Naive thymus-derived CD4-positive, alpha-beta T cell (primary cell): ENCODE measurements at places on chromosomes 1 and 21.

- no peak for DNase-seq
These were observed 27.6 kb upstream of the MARK1 start for GRCh38 chr1:220500372-220500771.

GRCh38 chr1:12342401-12343003 is 112.7 kb downstream of the VPS13D start:
- no peak for DNase-seq

DNA sequence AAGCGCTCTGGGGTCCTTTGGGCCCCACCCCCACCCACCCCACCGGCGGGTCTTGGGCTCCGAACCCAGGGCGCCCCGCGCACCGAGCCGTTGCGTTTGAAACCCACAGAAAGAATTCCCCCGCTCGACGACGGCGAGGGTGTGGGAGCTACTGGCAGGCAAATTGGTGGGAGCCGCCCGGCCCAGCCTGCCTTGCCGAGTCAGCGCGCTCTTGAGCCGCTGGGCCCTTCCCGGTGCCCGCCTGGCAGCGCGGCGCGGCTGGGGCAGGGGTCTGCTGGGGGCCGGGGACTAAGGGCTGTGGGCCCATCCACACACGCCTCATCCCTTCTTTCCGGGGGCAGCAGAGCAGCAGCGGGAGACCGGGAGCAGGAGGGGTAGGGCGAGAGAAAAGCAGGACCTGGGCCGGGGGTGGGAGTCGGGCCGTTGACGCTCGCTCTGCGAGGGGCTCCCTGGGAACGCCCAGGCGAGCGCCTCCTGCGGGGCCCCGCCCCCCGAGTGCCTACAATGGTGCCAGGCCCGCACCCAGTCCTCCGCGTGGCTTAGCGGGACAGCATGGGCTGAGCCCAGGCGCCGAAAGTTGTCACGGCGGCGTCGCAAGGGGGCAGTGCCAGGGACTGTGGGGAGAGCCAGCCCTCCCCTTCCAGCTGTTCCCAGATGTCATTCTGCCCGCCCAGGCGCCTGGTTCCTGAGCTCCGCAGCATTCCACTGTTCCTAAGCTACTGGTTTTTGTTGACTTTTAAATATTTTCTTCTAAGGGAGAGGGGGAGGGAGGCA is at the start of gene C1orf94:
Gene C1orf94, plus strand, starts transcription at position 78 of the 774 bp plus-strand sequence. CDS start 883 bp downstream, outside the sequence.
- no peak for DNase-seq

- DNase-seq = no peak
These were observed 131.8 kb downstream of the CTH start for GRCh38 chr1:70542856-70543255.

DNA sequence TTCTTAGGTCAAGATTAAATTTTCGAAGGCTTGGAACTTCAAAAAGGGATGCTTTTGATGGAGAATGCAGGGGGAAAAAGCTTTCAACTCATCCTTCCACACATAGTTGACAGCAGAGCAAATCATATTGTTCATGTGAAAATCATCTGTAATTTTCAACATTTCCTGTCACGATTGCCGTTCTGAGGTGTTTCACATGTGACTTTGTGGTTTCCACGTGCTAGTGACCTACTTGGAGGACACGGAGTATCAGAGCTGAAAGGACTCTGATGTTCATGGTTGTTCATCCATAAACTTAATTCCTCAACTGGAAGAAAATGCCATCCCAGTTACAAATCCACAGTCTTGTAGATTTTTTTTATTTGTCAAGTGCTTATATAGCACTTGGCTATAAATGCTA is 79.1 kb downstream of the ZP4 start:
- DNase-seq = no peak

DNA sequence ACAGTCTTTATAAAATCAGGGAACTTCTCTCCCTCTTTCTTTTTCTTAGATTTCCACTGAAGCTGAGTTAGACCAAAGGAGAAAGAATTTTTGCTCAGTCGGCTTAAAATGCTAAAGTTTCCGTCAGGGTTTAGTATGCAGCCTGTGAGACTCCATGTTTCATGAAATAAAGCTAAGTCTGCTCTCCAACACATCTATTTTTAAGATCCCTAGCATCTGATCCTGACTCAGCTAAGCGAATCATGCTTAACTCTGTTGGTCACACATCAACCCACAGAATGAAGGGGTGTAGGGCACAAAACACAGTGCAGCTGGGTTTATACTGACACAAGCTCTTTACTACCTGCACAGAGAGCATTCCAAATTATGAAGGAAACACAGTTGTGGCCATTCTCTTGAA is 102.4 kb upstream of the ZNF281 start:
- no peak for DNase-seq

DNA sequence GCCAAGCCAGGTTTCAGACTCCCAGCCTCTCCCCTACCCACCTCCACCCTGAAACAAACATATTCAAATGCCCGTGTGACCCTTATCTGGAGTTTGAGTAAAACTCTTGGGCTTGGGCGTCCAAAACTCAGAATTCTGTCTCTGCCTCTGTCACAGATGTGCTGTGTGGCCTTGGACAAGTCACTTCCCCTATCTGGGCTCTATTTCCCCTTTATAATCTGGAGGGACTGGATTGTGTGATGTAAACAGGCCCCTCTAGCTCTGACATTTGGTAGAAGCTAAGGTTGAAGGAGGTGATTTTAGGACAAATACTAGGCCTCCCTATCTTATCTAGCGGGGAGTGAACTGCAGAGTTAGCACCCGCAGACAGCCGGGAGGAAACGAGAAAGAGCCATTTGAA is 67.5 kb downstream of the IGSF21 start:
- DNase-seq = no peak

DNA sequence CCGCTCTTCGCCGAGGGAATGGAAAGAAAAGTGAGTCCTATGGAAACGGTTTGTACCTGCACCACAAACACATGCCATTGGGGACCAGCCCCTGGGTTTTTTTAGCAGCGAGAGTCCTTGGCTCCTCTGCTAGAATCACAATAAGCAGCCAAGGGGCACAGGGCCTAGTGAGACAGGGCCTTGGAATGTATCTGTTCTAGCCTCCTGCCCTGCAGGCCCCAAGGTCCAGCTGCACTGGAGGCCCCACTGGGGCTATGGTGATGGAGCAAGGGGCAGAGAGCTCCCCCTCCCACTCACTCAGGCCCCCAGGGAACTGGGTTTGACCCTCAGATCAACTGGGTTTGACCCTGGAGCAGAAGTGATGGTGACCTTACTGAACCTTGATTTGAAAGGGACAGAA is 14.4 kb downstream of the SHISA4 start:
- DNase-seq = no peak

- DNase-seq = no peak
These were observed 66.9 kb upstream of the APOBEC4 start for GRCh38 chr1:183720028-183720427.

DNA sequence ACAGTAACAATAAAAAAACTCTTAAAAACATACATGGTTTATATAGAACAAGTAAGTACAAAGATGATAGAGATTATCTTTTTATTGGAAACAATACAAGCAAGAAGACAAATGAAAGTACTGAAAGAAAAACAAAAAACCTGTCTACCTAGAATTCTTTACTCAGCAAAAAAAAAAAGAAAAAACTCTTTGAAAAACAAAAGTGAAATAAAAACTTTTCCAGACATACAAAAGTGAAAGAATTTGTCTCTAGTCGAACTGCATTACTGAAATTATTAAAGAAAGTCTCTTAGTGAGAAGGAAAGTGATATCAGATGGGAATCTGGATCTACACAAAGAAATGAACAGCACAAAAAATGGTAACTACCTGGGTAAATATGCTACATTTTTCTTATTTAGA is 2.7 kb upstream of the HMCN1 start:
- DNase-seq = no peak

DNA sequence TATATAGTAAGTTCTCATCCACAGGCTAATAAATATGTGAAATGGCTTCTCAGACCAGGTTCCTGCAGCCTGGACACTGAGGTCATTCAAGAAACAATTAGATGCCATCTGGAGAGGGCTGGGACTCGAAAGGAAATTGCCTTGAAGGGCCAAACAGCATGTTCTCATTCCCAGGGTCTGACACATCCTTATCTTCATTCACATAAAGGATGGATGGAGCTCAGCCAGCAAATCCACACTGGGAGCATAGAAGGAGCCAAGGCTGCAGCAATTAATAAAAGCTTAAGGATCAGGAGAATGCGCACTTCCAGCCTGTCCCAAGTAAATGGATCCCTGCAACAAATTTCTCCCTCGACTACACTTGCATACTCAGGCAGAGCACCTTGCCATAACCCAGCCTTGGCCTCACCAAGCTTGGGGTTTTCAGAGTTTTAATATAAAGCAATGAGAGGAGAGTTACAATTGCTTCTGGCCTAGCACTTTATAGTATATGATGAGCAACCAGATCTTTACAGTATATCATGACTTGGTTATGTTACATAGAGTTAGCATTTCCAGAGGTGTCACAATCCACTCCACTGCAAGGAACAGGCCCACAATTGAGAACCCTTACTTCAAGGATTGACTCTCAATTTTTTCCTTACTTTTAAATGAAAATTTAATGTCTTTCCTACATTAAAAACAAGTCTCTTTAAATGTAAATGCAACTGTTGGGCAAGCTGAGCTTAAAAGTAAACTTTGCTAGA is 55.9 kb downstream of the BCAR3 start:
- no peak for DNase-seq

DNA sequence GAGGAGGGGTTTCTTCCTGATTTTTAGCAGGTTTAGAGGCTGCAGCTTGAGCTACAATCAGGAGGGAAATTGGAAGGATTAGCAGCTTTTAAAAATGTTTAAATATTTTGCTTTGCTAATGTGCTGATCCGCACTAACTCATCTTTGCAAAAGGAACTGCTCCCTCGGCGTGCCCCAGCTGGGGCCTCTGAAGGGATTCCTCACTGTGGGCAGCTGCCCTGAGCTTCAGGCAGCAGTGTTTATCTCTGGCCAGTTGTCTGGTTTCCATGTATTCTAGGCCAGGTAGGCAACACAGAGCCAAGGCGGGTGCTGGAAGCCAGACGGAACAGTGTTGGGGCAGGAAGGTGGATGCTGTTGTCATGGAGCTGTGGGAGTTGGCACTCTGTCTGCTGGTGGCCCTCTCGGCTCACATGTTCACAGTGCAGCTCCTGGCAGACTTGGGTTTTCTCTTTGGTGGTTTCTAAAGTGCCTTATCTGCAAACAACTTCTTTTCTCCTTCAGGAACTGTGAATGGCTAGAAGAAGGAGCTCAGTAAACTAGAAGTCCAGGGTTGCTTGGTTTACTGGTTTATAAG is 18.9 kb downstream of the NECAP2 start:
- DNase-seq = no peak

DNA sequence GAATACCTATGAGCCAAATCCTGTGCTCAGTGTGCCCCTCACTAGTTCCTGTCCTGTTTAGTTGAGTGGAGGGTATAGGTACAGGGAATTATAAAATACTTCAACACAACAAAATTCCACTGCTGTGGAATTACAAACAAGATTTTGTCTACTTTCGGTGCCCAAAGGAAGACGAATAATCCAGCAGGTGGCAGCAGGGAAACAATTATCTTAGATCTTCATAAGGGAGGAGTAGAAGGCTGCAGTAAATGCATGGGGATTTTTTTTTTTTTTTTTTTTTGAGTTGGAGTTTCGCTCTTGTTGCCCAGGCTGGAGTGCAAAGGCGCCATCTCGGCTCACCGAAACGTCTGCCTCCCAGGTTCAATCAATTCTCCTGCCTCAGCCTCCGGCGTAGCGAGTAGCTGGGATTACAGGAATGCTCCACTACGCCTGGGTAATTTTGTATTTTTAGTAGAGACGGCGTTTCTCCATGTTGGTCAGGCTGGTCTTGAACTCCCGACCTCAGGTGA is 2.0 kb upstream of the PIP5K1A start:
- no peak for DNase-seq

- no peak for DNase-seq
These were observed 333.8 kb downstream of the KIF26B start for GRCh38 chr1:245488346-245489129.

DNA sequence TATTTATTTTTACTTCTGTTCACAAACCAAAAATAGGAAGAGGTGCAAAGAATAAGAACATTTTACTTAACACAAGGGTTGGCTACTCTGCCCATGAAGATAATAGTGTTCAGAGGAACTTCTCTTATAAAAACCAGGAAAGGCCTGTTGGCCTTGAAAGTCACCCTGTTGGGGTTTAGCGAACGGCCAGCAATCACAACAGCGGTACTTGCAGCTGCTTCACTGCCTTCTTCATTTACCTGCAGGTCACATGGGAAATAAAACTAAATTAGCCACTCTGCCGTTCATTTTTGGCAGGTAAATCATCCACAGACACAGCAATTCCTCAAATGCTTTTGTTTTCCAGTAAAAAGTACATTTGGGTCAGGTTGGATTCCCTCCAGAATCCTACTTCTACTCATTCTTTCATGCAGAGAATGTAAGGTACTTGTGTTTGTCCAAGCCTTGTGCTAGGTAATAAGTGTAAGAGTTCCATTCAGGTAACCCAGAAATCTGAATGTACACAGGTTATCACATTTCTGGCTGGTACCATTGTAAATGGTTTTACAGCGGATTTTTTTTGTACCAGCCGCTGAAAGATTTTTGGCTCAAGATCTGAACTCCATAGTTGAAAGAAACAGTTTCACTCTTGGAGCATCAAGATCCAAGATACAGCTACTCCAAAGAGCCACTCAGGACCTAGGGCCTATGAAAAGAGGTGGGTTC is 13.1 kb downstream of the SERPINC1 start:
- no peak for DNase-seq

GRCh38 chr1:22816803-22817202 is 106.2 kb downstream of the EPHB2 start:
- DNase-seq = no peak

DNA sequence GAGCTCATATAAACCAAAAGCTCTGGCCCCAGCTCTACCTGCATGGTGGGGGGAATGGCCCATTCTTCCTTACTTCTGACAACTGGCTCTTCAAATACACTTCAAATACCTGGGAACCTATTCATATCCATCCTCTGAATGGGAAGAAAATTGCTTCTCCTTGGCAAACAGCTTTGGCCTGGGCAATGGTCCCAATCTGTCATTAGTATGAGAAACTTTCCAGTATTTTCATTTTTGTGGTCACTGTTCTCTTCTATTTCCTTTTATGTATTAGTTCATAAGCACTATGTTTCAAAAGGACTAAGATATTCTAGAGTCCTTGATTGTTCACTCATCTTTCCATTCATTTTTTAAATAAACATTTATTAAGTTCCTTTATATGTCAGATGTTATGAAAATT is 5.2 kb upstream of the HSD3B2 start:
- DNase-seq = no peak

DNA sequence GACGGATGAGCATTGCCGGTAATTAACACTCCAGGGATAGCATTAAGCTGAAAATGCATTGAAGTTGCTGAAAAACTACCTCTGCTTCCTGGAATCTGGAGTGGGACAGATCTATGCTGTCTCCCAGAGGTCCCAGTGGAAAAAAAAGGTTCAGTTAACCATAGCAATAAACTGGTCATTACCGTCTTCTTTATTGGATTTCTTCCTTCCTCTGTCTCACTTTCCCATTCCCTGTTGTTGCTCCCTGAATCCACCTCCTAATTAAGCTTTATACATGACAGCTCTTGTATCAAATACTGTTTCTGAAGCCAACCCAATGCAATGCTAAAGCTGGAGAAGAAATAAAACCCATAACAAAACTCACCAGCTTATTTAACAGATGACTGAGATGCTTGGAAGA is 1805.9 kb downstream of the NCAM2 start:
- no peak for DNase-seq
